Neuronal stem cell (in vitro differentiated cells): ENCODE measurements at places on chromosomes 3 and 15.
A peak's percentile ranks its signal among the peaks of the same experiment; 100 is the strongest.

GRCh38 chr3:189710620-189711402 is 79.6 kb downstream of the TP63 start:
- DNase-seq = no peak

DNA sequence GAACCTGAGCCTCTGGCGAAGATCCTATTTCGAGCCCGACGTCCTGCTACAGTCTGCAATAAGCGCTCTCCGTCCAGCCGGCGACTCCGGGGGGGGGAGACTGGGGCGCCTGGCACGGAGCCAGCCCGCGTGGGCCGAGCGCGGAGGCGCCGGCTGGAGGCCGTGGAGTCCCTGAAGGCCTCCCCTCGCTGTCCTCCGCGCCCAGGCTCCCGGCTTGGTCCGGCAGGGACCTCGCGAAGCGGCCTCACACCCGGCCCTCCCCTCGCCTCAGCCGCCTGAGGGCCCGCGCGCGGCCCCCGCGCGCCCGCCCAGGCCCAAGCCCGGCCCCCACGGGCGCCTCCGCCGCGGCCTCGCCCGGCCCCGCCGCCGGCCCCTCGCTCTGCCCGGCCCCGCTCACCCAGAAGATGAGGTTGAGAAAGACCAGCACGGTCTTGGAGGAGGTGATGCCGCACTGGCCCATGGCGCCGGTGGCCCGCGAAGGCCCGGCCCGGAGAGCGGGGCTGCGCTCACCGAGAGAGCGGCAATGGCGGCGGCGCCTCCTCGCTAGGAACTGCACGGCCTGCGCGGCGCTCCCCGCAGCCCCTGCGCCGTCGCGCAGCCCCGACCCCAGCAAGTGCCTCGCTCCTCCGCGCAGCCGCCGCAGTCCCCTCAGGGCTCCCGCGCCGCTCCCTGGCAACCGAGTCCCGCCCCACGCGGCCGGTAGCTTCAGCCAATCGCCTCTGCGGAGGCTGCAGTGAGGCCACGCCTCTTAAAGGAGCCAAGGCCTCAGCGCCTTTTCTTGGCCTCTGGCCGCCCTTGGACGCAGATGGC is at the start of gene TSPAN3:
TSS of gene TSPAN3 (minus strand) at position 615 of the 810 bp plus-strand sequence. CDS start at position 460, 155 bp downstream.
- DNase-seq = peak; percentile 92

GRCh38 chr15:64975390-64975789 is 14.3 kb downstream of the SPG21 start:
- no peak for DNase-seq

GRCh38 chr3:30289324-30289723 is 317.1 kb upstream of the TGFBR2 start:
- DNase-seq = no peak
